ENCODE measurements at places on chromosomes 7 and 10.

DNA sequence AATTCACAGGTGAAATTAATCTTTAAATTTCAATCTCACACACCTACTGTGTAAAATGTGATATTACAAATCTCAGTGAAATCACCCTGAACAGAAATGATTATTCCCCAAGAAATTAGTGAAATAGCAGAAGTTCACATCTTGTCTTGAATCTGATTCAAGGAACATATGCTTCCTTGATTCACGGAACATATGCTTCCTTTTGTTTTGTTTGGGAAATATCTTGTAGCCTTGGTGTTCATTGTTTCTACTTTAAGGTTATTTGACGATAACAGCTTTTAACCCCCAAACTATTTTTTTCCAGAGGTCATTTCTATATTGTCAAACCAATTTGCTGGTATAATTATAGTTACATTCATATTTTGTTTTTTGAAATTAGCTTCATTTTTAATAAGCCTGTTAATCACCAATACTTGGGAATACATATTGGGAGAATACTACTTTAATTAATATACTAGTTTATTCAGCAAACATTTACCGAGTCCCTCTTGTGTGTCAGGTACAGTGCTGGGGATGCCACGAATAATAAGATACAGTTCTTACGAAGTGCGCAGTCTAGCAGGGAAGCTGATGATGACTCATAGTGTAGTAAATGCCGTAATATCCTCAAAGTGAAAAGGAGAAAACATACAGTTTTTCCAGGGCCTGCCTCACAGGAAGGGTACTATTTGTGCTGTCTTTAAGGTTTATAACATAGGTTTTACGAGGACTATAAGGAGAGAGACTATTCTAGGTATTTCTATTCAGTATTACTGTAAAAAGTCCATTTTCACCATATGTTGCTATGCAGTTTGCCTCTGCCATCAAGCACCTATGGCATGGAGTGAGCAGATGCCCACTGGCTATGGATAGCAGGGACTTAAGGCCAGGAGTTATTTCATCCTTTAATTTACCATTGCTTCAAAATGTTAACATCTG, 32.5 kb downstream of the PRKAR2B start:
- DNase-seq, result no peak

- no peak for DNase-seq
These were observed 564.3 kb downstream of the GATA3 start for GRCh38 chr10:8618834-8619233.

GRCh38 chr10:127524908-127525665, 24.0 kb upstream of the NPS start:
- DNase-seq, result no peak

DNA sequence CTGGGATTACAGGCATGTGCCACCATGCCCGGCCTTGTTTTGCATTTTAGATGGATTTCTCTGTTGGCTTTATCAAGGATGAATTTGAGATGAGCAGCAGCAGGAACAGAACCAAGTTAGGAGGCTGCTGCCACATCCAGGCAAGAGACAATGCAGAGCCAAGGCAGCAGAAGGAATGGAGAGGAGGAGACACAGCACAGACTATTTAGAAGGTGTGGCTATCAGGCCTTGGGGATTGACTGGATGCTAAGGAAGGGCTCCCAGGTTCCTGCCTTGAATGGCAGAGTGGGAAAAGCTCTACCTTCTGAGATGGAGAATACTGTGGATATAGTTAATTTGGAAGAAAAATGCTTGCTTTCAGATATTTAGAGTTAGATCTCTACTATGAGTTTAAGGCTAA, 484.7 kb upstream of the C7orf33 start:
- no peak for DNase-seq

DNA sequence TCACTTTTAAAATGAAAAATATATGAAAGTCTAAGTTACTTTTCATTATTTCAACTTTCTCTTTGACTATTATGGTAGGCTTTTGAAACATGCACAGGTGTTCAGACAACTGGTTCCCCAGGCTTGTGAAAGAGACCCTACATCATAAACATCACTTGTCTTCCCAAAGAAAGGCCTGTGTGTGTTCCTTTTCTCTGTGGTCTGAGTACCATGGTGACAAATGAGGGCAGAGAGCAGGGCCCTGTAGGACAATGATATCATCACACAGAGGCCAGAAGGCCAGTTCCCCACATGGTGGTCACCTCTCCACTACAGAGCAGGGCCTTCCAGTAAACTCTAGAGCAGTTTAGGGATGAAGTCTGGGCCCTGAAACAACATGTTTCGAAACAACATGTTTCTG, 288.8 kb downstream of the USP6NL start:
- no peak for DNase-seq

GRCh38 chr7:46522354-46522906, 601.4 kb upstream of the IGFBP3 start:
- no peak for DNase-seq

GRCh38 chr7:100580466-100581283, 5.3 kb downstream of the LRCH4 start:
- no peak for DNase-seq

DNA sequence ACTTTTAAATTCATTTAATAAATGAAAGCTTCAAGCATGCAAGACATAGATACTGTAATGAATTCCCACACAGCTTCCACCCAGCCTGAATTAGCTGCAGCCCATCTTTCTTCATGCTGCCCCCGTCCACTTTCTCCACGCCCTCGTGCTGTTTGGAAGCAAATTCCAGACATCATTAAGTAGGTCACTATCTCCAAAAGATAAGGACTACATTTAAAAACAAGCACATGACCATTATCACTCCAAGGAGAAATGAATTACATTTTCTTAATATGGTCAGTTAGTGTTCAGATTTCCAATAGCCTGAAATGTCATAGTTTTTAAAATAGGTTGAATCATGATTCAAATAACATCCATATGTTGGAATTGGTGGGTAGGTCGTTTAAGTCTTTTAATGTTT, 24.3 kb downstream of the LMTK2 start:
- no peak for DNase-seq

DNA sequence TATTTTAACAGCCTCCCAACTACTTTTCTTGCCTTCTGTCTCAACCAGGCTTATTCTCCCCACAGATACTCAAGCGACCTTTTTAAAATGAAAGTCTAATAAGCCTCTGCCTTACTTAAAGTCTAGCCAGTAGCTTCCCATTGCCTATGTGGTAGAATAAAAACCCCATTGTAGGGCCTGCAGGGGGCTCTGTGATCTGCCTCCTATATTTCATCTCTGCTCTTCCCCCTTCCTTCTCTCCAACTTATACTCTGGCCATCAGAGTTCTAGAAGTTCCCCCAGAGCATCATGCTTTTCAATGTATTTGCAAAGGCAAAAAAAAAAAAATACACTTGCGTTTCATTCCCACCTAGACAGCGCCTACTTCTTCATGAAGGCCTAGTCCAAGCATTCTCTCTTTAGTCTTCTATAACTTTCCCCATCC, 167.7 kb upstream of the ADO start:
- peak; percentile 16 for DNase-seq
